ENCODE measurements at places on chromosomes 12 and 14.

GRCh38 chr12:132477017-132477702 is 12.8 kb upstream of the FBRSL1 start:
- no peak for DNase-seq

DNA sequence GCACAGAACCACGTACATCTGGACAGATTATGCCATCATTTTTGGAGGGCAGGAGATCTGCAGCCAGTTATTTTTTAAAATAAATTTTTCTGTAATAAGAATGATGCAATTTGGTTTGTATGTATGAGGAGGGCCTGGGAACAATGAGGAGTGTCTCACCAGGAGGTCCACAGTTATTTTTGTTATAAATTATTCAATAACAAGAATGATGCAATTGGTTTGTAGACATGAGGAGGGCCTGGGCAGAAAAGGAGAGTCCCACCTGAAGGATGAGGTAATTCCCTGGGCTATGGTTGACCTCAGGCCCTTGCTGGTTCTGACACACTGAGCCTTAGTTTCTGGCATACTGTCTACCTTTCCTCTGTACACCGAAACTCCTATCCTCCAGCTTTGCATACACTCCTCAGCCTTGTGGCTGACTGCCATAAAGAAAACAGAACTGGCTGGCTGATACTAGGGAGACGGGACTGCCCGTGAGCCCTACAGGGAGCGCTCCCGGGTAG is 9.0 kb upstream of the DCD start:
- no peak for DNase-seq

DNA sequence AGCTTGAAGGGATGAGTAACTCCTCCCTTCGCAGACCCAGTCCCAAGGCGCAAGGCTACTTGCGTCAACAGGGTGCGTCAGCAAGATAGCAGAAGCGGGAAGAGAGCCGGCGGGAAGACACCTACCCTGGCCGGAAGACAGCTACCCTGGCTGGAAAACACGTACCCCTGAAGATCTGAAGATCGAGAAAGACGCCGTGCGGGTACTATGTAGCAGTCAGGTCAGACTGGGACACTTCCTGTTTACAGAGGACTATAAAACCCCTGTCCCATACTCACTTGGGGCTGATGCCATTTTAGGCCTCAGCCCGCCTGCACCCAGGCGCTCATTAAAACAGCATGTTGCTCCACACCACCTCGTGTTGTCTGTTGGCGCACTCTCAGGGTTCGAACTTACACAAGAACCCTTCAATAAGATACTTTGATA is 80.9 kb downstream of the ABCD2 start:
- no peak for DNase-seq

DNA sequence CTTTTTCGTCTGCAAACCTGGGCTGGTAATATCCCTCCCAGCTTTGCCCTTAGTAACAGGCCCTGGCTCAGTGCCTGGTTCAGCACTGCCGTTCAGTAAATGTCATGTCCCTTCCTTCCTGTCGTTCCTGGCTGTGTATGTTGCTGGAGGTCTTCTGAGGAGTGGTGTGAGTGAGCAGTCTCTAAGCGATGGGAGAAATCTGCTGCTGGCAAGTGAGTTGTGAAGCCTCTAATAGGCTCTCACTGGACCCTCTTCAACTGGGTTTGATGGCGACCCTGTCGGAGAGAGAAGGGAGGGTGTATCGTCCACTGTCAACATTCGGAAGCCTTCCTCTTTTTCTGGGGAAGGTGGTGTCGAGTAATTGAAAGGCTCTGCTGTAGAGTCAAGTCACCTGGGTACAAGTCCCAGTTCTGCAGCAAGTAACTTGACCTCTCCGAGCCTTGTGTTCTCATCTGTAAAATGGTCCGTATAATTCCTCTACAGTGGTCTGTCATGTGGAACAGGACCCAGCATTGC is 62.8 kb downstream of the HRK start:
- no peak for DNase-seq

- no peak for DNase-seq
Measured at GRCh38 chr12:12960639-12961209, 8.8 kb upstream of the GPRC5D start.

DNA sequence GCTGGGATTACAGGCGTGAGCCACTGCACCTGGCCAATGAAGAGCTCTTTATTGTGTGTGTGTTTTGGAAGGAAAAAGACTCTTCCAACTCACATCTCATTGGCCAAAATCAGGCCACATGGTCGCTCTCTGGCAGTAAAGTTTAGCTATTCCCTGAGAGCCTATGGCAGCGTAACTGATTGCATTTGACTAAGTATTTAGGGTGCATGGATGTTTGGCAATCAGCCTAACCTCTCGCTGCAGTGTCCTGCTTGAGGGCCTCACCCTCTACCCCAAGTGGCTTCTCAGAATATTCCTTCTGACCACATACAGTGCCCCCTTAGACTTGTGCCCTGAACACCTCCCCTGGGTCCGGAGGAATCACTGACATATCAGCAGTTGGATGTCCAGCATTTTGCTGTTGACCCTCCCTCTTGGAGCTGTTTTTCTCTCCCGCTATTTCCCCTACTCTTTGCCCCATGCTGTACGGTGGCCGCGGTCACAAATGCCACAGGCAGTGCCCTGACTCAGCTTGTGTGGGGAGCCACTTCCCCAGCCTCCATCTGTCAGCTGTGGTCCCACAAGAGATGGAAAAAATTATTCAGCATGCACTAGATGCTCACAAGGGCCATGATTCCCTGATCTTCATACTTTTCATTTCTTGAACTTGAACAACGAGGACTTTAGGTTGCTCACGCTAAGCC is 9.5 kb downstream of the PHETA1 start:
- DNase-seq, result no peak
